ENCODE measurements at places on chromosomes 5 and 9.

DNA sequence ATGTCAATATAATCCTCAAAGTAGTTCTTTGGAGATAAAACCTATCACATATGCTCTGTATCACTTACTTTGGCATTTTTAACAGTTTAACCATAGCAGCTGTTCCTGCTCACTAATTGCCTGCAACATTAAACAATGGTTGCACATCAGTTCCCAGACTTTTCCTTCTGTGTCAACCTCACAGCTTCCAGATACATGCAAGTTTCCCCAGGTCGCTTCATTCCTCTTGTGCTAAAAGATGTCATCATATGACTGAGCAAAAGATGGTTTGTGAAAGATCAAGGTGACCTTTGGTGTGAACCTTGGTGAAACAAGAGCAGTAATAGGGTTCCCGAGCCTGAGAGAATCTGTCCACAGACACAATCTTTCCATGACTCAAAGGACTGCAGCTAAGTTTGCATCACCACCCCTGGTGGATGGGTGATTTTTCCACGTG is 500.4 kb upstream of the PAPPA start:
- DNase-seq = no peak

DNA sequence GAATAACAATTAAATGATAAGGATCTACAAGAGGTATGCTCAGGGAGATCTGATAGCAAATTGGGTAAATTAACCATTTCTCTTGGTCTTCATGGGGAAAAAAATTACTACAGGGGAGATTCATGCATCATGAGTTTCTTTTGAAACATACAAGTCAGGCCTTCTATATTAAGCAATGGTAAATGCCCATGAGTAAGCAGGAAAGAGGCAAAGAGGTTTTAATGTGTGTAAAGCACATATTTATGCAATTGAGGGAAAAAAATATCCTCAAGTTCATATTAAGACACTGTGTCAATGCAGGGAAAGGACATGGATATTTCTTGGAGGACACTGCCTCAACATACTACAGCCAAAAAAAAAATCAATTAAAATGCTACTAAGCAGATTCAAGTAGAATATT is 73.4 kb upstream of the NR4A3 start:
- no peak for DNase-seq

DNA sequence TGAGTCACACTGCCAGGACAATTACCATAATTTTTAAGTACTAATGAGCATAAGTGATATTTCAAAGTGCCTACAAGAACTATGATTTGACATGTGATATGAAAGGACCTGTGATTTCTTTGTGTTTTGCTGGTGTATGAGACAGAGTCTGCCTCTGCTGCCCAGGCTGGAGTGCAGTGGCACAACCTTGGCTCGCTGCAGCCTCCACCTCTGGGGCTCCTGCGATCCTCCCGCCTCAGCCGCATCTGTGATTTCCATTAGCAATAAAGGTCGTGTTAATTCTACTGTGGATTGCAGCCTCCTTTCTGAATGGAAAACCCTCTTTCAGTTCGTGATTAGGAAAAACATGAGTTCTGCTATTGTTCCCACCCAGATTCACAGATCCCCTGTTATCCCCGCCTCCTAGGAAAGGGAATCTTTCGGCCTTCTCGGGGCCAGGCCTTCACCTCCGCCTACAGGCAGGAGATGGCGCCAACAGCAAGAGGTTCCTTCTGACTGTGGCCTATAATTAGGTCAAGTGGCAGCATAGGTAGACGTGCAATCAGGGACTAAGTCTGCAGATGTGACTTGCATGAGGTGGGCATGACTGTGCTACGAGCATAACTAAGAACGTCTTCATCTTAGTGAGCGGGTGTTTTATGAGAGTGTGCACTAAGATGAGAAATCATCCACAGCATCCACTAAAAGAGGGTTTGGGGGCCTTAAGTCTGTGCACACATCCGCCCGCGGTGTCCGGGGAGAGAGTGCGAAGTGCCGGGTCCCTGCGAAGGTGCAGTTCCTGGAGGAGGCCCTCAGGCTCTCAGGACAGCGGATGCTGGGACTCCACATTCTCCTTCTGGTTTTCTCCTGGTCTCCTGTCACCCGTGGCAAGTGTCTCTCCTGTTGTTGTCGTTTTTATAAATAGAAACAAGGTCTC is 23.1 kb downstream of the TRIM7 start:
- peak; percentile 89 for DNase-seq

GRCh38 chr5:143586781-143587362 is 183.4 kb upstream of the NR3C1 start:
- DNase-seq = no peak

DNA sequence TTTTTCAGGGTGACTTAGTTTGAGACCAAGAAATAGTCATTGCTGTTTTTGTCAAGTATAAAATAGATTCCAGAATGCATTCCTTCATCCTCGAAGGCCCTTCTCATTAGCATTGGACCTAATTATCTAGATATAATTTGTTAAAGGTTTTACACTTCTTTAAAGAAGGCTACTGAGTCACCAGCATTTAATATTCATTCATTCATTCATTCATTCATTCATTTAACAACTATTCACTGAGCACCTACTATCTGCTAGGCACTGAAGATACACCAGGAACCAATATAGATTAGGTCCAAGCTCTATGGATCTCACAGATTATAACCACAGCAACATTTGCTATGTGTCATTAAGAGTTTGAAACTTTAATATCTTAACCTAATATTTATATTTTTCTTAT is 11.1 kb upstream of the REEP5 start:
- no peak for DNase-seq

GRCh38 chr9:101791938-101792337 is 53.5 kb upstream of the GRIN3A start:
- DNase-seq = peak; percentile 57

GRCh38 chr9:124551472-124552272 is 44.5 kb upstream of the NR5A1 start:
- DNase-seq = peak; percentile 51

DNA sequence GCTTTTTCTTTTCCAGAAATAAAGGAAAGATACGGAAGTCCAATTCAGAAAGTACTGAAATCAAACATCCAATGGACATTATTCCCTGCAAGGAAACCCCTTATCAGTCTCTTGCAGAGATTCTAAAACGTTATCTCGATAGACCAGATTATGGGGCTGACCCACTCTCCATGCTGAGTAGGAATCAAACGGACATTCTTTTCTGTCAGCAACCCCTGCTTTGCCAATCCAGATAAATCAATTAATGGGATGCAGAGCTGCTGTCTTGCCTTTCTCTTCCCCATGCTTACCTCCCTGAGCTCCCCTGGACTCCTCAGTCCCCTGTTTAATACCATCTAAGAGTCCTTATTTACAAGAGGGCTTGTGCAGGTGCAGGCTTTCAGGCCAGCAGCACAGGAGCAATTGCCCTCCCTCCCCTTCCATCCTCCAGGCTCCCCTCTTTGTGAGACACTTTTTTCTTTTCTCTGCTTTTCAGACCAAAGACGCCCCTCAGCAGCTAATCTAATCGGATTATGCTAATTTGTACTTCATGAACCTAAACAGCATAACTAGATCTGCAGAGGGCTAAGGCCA is 14.2 kb downstream of the TAL2 start:
- no peak for DNase-seq

DNA sequence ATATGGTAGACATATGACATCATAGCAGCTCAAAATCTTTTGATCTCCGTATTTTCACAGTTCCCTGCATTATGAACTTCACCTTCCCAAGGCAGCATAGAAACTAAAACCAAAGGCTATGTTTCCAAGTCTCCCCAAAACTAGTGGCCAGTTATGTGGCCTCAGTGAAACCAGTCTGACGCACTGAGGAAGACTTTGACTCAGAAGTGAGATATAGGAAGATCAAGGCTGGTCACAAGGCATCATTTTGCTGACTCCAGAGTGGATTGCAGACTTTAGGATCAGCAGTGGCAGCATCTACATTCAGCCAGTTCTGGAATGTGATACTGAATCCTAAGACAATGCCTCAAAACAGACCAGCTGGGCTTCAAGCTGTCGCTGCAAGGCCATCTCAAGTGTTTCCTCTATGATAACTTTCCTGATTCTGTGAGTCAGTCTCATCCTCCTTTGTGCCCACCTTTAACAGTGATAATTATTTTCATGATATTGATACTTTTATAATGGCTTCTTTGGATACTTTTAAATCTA is 34.4 kb upstream of the ELL2 start:
- DNase-seq = no peak

DNA sequence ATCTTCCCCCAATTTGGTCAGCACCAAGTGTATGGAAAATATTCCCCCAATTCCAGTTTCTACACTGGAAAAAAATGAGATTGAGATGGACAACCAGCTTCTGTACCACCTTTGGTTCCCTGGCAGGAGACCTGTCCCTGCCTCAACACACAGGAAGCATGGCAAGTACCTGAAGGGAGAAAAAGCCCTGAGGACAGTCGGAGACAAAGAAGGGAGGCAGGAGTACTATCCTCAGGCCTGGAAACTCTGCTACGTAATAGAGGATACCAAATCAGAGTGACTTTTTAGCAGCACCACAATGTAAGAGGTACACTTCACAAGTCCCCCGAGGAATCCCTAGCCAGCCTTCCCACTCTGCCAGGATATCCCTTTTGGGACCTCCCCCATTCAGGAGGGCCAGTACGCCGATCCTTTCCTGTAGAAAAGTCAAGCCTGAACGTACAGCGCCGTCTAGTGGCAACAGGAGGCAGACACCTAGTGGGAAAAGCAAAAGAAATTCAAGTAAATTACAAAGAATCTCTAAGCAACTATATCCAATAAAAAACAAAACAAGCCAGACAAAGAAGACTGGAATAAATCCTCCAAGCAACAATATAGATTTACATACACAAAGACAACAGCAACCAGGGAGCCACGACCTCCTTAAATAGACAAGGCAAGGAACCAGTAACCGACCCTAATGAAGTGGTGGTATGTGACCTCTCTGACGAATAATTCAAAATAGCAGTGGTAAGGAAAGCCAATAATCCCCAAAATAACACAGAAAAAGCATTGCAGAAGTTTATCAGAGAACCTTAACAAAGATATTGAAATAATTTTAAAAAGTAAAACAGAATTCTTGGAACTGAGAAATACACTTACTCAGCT is 63.3 kb upstream of the SLCO6A1 start:
- DNase-seq = peak; percentile 57

DNA sequence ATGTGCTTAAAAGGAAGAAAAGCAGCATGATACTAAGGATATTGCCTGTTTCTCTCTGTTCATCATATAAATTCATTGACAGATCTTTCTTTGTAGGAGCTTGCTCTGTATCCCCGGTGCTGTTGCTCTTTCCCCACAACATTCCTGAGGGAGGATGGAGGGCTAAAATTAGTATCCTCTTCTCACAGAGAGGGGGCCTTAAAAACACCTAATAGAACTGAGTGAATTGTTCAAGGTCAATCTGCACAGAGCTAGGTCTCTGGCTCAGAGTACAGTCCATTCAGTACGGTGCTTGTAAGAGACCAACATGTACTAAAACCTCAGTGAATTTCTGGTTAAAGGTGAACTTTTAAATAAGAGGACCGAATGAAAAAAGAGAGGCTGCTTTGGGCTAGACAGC is 88.7 kb downstream of the PALM2AKAP2 start:
- DNase-seq = no peak
